ENCODE measurements at places on chromosomes 3 and 15.

GRCh38 chr3:37855363-37855970, 6.2 kb upstream of the CTDSPL start:
- peak; percentile 87 for DNase-seq

GRCh38 chr15:39589193-39589814, 8.4 kb downstream of the THBS1 start:
- no peak for DNase-seq

- peak; percentile 8 for DNase-seq
Measured at GRCh38 chr3:168249550-168250414, 154.1 kb upstream of the GOLIM4 start.

DNA sequence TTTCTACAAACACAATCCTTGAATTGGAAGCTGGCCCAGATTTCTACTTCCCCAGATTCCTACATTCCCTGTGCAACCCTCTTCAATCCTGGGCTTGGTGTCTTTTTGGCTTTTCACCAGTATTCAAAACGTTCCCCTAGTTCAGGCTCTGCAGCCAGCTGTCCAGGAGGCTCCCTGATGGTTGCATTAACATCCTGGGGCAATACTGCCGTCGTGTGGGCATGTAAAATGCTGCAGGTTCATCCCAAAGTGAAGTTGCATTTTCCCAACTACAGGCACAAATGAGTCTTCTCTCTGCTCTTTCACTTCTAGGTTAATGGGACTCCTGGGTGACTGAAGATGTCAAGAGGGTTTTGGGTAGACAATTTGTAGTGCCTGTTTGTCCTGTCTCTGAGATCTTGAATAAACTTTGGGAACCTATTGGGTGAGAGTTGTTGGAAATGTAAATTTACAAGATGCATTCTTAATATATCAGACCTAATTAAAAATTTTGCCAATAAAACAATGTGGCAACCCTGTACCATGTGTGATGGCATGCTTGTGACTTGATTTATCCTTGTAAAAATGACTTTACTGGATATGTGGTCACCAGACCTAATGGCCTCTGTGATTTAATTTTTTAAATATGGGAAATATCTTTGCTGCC, 28.6 kb downstream of the SOX14 start:
- DNase-seq = no peak

DNA sequence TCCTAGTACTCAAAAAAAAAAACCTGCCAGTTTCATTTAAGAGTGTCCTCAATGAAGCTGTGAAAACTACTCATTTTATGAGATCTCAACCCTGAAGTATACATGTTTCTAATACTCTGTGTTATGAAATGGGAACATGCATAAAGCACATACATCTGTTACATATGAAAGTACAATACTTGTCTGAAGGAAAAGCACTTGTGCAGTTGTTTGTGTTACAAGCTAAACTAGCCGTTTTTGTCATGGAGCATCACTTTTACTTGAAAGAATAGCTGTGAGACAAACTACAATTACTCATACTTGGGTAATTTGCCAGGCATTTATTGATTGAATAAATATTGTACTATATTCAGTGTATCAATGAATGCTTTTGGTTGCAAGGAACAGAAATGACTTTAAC, 72.7 kb downstream of the TIPARP start:
- no peak for DNase-seq

DNA sequence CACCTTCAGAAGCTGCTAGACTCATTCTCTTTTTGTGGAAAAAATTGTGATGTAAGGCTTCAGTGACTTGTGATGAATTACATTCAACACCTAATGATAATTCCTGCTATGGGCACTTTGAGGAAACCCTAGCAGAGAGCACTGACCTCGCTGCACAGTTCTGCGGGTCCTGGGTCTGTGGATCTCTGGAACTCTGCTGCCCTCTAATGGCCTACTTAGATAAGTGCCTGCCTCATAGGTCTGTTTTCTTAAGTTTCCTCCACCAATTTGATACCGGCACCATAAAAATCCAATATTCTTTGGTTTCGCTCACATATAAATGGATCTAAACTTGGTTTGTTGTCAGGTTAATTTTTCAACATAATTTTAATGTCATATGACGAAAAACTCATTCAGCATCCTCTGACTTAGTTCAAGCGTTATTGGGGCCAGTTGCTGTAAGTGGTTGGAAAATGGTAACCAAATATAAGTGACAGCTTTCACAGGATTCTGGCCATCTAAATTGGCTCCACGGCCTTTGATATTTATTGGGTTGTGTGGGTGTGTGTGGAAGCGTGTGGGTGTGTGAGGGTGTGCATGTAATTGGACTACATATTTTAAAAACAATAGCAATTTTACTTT, 10.4 kb downstream of the SLITRK3 start:
- no peak for DNase-seq

GRCh38 chr15:40028853-40029252, 10.1 kb downstream of the SRP14 start:
- DNase-seq = no peak

GRCh38 chr3:98726084-98726483, 37.1 kb upstream of the ST3GAL6 start:
- DNase-seq = no peak

- DNase-seq = no peak
Measured at GRCh38 chr3:182786564-182787196, 6.6 kb upstream of the ATP11B start.

GRCh38 chr15:34233614-34234013, 8.8 kb downstream of the EMC4 start:
- DNase-seq = no peak

DNA sequence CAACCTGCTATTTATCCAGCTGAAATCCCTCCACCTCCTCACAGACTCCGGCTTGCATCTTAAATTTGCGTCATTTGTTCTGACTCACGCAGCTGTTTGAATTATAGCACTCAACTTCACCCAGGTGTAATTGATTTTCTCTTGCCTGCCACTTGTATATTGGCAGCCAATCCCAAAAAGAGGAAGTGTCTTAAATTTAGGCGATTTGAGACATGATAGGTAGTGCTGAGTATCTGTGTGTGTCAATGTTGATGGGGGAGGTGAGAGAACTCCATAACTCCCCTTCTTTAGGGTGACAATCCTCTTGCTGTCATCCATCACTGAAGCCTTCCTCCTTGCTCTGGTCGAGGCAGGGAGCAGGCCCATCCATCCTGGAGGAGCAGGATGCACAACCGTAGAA, 77.2 kb upstream of the TPRG1 start:
- DNase-seq = no peak

DNA sequence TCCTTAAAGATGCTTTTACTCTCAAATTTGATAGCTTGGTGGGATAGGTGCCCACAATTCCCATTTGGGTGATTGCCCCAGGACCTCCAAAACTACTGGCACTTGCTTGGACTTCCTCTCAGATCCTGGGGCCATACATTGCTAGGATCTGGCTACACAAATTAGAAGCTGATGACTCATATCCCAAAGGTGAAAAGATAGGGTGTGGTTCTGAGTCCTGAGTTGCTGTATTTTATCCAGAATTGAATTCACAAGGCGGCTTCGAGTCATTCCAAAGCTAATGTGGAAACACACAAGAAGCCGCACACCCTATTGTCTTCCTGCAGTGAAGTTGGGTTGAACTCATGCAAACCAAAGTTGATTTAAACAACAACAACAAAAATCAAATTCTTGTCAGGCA, 53.4 kb downstream of the DUT start:
- no peak for DNase-seq

DNA sequence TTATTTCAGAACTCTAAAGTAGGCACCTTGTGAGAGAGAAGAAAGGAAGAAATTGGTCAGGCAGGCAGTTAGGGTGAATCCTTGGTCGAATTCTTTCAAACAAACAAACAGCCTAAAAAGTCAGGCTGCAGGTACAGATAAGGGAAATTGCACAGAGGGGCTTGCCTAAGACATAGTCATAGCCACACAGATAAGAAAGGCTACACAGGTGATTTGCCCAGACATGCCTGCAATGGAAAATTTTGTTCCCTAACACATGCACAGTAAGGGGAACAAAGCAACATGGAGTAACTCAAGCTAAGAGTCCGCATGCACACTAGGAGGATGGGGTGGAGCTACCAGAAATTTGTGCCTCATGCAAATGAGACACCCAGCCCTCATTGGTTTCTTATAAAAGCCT, 91.4 kb upstream of the TUSC7 start:
- no peak for DNase-seq

DNA sequence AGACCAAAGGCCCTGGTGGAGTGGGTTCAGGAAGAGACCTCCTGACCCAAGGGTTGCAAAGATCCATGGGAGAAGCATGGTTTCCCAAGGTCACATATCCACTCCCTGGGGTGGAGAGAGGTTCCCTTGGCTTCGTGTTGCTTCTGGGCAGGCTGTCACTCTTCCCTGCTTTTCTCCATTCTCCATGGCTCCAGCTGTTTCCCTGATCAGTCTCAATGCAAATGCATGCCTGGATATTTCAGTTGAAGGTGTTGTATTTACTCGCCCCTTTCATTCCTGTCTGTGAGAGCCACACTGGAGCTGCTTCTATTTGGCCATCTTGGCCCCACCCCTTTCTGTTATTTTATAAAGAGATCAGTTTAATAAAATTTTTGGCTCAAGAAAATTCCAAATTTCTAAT, 95.0 kb upstream of the PLSCR4 start:
- DNase-seq = no peak

GRCh38 chr15:85534031-85534430, 153.6 kb downstream of the AKAP13 start:
- no peak for DNase-seq

DNA sequence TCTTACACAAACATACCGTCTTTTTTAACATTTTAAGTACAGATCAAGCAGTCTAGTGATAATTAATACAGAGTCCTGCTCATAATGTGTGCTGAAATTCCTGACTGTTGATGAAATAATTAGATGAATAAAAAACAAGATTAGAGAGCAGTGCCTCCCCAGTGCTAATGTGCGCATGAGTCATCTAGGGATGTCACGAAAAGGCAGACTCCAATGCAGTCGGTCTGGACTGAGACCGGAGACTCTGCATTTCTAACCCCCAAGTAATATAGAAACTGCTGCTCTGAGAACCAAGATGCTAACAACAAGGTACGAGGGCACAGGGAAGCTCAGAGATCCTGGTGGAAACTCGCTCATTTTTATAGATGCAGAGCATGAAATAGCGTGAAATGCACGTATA, 61.4 kb downstream of the COL8A1 start:
- no peak for DNase-seq

DNA sequence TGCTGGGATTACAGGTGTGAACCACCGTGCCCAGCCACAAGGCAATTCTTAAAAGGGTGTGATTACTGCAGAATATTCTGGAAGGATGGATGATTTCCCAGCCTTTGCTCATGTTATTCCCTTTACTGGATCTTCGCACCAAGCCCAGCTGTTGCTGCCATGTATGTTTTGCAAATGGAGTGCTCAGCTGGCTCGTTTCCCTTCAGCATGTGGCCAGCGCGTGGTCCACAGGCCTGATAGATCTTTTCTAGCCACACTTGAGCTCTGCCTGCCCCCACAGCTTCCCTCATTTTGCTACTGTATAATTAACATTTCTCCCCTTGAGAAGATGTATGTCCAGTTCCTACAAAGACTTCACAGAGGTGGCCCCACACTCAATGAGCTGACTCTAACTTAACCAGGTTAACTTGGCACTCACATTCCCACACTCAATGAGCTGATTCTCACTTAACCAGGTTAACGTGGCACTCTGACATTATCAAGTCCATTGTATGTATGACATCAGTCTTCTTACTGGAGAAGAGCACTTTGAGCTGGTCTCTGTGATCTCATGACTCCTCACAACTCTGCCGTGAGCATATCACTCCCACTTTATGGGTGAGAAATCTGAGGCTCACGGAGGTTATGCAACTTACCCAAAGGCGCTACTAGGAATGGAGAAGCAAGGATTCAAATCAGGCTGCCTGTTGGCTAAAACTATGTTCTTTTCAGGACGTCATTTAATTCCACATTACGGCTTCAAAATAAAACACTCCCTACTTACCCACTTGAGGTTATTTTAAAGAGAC, 49.2 kb downstream of the TM4SF4 start:
- DNase-seq = no peak

- DNase-seq = no peak
Measured at GRCh38 chr3:52721002-52721729, 15.3 kb downstream of the SPCS1 start.

DNA sequence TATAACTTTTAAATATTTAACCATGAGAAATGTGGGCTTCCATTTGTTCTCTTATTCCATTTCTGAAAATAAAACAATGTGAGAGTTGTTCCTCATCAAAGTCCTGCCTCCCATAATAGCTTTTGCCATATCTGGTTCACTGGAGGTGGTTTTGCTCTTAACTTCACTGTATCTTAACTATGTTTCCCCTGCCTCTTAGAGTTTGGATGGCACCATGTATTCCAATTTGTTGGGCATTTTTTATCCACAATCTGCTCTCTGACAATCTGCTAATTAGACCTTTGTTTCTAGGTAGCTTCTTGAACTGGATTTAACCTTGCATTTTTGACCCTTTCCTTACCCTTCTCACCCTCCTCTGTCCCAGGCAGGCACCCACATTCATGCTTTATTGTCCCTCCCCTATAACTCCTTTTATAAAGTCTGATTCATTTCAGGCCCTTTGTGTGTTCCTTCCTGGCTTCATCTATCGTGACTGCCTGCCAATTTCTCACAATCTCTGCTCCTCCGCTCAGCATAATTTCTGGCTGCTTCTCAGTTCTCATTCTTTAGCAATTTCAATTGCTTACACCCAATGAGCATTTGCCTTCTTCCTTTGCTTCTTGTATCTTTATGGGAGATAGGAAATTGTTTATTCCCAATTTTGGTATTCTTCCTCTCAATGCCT, 144.2 kb upstream of the ARHGEF26 start:
- DNase-seq = no peak

DNA sequence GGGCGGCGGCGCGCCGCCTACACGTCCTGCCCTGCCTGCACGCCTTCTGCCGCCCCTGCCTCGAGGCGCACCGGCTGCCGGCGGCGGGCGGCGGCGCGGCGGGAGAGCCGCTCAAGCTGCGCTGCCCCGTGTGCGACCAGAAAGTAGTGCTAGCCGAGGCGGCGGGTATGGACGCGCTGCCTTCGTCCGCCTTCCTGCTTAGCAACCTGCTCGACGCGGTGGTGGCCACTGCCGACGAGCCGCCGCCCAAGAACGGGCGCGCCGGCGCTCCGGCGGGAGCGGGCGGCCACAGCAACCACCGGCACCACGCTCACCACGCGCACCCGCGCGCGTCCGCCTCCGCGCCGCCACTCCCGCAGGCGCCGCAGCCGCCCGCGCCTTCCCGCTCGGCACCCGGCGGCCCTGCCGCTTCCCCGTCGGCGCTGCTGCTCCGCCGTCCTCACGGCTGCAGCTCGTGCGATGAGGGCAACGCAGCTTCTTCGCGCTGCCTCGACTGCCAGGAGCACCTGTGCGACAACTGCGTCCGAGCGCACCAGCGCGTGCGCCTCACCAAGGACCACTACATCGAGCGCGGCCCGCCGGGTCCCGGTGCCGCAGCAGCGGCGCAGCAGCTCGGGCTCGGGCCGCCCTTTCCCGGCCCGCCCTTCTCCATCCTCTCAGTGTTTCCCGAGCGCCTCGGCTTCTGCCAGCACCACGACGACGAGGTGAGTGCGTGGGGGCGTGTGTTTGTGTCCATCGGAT, 602 bp downstream of the TRIM71 start:
- DNase-seq = peak; percentile 16
